ENCODE measurements at places on chromosomes 1 and 21.

DNA sequence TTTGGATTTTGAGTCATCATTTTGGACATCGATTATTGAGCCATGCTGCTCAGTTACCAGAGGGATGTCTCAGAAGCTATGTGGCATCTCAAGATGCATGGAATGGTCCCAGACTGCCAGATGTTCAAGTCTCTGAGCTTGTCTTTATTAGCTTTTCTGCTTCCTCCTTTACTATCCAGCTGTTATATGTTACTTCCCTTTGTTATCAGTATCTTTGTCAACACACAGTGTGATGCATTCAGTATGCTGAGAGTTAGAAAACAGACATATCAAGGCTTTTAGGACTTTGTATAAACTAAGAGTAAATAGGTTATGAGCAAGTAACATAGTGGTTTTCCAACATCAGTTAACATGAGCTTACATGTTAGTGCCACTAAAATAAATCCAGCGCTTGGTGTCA lies 474.5 kb downstream of the DSCAM start:
- no peak for DNase-seq

DNA sequence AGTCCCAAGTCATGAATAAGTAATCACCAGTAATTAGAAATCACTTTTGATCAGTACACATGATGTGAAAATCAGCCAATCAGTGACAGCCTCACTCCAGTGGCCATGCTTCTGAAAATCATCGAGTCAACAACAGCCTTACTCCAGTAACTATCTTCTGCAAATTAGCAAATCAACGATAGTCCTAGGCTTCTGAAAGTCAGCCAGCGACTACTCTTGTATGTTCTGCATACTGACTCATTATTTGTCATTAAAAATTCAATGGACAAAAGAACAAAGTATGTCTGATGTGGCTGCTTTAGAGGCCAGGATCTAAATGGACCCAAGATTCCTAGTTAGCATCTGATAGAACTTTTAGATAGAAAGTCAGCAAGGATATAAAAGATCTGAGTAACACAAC lies 102.5 kb downstream of the GPR52 start:
- DNase-seq, result no peak

DNA sequence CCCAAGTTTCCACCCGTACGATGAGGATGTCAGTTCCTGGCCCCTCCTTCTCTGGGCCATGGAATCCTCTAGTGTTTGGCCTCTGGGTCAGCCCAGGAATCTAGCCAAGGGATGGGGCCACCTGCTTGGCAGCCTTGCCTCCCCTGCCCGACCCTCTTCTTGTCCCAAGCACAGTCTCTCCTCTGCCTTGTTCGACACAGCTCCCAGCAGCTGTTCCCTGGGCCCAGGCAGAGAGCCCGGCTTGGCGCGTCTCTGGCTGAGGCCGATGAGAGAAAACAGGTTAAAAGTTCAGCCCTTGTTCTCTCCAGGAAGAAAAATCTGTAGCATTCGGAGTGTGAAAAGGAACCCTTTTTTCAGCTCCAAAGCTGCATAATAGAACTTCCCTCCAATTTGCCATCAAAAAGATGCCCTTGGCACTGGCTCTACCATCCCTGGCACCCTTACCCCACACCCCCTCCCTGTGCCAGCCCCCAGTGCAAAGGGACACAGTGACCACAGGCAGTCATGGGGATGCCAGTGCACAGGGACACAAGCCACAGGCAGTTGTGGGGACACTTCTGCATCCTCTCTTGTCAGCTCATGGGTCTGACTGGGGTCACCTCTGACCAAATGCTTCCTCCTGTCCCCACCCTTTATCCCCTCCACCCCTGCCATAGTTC lies 68.4 kb downstream of the EPHB2 start:
- DNase-seq, result no peak

- DNase-seq, result no peak
These were observed 31.0 kb upstream of the POU3F1 start for GRCh38 chr1:38077523-38078147.

GRCh38 chr1:231806623-231807495 lies 180.3 kb downstream of the DISC1 start:
- peak; percentile 77 for DNase-seq

- no peak for DNase-seq
These were observed 28.1 kb upstream of the PPP2R5A start for GRCh38 chr1:212257157-212257556.

GRCh38 chr1:189253601-189254350 lies 1223.9 kb downstream of the BRINP3 start:
- no peak for DNase-seq

All from BE2C (cell line).